Muscle of back (tissue), 13 donors: ENCODE measurements at places on chromosomes 12 and 14. TPM values are rescaled to one million over a fixed set of nuclear protein-coding genes. Genes with fewer than 3 reads are reported as not detected.

The SDR9C7 gene
- polyA plus RNA-seq, result 0.46 TPM

The RGS6 gene
- 5.5 TPM for polyA plus RNA-seq

The TGM1 gene
- polyA plus RNA-seq, result 0.82 TPM

The TAS2R43 gene
- polyA plus RNA-seq, result 0.30 TPM

The MYH6 gene
- polyA plus RNA-seq, result 4.3 TPM

The RNASE3 gene
- not detected for polyA plus RNA-seq

The MCRS1 gene
- 56.5 TPM for polyA plus RNA-seq

The GNPNAT1 gene
- polyA plus RNA-seq, result 18.3 TPM

DNA sequence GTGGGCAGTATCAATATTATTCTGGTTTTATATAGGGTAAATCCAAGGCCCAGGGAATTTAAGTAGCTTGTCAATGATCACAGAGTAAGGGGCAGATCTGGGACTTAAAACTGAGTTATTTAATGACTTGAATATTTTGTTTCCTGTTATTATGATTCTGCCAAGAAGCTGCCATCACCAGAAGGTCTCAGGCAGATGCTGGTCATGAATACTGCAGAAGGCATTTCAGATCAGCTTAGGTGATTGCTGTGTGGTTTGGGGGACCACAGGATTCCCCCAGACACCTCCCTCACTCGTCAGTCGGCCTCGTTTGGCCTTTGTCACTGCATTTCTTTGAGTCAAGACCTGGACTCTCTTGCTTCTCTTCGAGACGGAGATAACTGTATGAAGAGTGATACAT, 47.7 kb upstream of the EVL start:
- no peak for DNase-seq

- DNase-seq, result peak; percentile 59
Observed at GRCh38 chr12:98725476-98726247, 80.6 kb downstream of the APAF1 start.

GRCh38 chr14:75934998-75935628, 46.7 kb downstream of the TGFB3 start:
- no peak for DNase-seq

DNA sequence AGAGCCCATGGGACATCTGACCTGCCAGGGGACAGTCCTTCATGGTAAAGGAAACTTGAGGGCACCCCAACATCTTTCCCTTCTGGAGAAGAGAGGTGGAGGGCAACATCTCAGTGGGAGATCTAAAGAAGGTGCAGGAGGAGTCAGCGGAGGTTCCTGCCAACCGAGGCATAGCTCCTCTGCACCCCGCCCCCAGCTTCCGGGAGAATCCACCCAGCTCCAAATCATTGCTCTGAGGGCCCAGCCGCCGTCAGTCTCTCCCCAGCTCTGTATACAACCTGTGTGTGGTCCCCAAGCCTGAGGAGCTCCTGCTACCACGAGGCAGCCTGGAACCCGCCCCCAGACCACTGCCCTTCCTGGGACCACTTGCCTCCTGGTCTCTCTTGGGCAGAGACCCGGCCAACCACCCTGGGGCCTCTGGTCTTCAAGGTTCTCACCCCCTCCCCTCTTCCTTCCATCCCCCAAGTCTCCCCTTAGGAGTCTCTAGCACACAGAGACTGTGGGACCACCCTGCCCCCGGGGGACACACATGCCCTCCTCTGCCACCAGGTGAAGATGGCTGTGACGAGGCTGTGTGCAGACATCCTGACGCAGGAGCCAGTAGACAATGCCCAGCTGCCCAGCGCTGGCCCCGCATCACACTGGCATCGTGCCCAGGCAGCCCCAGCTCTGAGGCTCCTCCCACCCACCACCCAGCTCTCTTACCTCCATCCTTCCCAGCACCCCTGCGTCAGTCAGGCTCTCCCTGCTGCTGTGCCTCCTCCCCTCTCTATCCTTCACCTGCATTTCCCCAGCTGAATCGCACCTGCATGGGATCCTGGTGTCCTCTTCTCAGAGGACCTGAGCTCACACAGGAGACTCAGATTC, 13.0 kb upstream of the NUDT14 start:
- no peak for DNase-seq

- DNase-seq, result peak; percentile 87
Observed at GRCh38 chr12:81759190-81760051, at the start of gene PPFIA2. Gene PPFIA2 (minus strand): TSS chr12:81759350.

- peak; percentile 29 for DNase-seq
Observed at GRCh38 chr14:32513571-32514009, 184.5 kb downstream of the AKAP6 start.

DNA sequence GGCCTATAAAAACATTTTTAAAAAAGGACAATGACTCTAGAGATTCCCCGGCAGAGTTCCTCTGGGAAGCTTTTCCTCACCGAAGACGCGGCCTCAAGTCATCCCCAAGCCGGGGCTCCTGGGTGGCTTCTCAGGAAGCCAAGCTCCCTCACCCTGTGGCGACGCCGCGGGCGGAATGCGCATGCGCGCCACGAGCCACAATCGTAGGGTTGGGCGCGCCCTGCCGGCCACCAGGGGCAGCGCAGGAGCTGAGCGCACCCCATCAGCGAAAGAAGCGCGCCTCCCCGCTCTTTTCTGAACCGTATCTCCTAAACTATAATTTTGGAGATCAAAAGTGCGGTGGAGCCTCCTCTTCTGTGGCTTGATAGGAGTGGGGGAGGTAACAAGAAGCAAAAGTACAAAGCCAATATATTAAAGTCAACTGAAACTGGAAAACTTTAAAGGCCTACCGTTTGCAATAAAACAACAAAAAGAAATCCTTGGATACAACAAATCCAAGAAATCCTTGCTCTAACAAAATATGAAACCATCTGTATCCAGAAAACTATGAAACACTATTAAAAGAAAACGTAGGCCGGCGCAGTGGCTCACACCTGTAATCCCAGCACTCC, 17.4 kb upstream of the CHFR start:
- DNase-seq, result peak; percentile 82

- DNase-seq, result no peak
Observed at GRCh38 chr14:38127356-38127755, 80.3 kb upstream of the SSTR1 start.

GRCh38 chr12:20187456-20187855, 180.9 kb upstream of the PDE3A start:
- no peak for DNase-seq

DNA sequence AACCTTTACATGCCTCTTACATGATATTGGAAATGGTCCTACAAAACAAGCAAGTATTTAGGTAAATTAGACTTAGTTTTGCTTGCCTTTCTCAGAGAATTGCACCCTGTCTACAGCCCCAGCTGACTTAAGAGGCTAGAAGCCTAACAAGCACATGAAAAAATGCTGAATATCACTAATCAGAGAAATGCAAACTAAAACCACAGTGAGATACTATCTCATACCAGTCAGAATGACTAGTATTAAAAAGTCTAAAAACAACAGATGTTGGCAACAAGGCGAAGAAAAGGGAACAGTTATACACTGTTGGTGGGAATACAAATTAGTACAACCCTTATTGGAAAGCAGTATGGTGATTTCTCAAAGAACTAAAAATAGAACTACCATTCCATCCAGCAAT, 103.8 kb downstream of the EGLN3 start:
- DNase-seq, result no peak

GRCh38 chr14:56129092-56129491, 10.9 kb downstream of the PELI2 start:
- no peak for DNase-seq

GRCh38 chr12:88579601-88580050, 645 bp downstream of the KITLG start:
- DNase-seq, result peak; percentile 82

DNA sequence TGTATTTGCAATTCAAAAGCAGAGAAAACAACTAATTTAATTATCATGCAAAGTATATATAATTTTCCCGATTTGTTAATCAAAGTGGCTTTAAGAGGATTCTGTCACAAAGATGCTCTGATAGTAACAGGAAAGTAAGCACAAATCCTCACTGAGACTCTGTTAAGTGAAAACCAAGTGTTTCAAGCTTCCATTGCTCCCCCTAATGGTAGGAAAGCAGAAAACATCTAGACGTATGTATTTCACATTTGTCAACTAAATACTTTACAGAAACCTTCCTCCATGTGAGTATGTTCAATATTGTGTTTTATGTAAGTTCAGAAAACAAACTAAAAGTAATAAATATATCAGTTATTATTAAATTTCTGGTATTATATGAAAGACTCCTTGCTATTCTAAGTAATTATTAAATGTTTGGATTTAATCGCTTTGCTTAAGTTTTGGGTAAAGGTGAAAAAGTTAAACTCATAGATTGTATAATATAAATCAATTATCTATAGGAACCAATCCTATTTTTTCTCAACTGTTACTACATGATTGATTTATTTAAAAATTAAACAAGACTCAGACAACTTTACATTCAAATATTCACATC, 1.5 kb upstream of the NTS start:
- DNase-seq, result peak; percentile 46

GRCh38 chr12:40711121-40711520, 18.9 kb downstream of the CNTN1 start:
- no peak for DNase-seq

- DNase-seq, result no peak
Observed at GRCh38 chr14:75141967-75142366, 15.1 kb upstream of the NEK9 start.

- no peak for DNase-seq
Observed at GRCh38 chr14:20343862-20344220, 406 bp downstream of the PARP2 start.

DNA sequence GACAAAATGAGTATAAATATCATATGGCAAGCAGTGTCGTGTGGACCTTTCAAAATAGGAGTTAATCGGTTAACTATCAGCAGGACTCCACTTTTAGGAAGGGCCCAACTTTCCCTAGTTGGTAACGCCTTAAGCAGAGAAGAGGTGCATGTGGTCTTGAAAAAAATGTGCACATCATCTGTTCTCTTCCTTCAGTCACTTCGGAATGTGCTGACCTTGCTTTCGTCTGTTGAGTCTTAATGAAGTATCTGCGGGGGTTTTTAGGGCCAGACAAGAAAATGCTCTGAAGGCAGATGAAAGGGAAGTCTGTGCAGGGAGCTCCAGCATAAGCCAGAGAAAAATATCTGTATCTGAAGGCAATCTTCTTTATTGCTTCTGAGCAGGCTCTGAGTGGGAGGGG, 185.2 kb downstream of the AEBP2 start:
- DNase-seq, result peak; percentile 38

- peak; percentile 35 for DNase-seq
Observed at GRCh38 chr14:84029720-84030119, 1500.2 kb upstream of the FLRT2 start.

GRCh38 chr12:128745772-128746689, 77.7 kb downstream of the SLC15A4 start:
- DNase-seq, result no peak

DNA sequence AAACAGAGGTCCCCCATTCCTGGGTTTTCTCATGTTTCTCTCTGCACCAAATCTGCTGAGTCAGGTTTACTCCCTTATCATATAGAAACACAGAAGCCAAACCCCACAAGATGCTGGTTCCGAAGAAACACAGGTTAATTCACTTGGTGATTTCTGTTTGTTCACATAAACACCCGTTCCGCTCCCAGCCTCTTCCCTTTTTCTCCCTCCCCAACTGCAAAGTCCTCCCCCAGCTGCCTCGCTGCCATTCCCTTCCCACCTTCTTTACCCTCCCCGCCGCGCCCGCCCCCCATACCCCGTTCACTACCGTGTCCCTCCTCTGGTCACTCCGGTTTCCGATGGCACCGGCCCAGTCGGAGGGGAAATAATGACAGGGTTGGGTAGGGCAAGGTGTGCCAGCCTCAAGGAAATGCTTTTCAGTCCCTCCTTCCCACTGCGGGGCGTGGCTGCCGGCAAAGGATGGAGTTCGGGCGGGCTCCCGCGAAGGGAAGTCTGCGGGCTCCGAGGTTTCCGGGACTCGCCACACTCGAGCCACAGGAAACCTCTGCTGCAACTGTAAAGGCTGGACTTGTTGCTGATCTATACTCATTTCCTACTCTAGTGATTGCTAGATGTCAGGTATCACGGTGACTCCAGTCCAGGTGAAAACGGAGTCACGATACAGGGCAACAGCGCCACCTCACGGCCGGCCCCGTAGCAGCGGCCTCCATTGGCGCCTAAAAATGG, at the start of gene STYK1:
STYK1 (minus strand) TSS at position 394 of the 726 bp plus-strand sequence. CDS start 39,434 bp downstream, outside the sequence.
- DNase-seq, result no peak

GRCh38 chr14:24843494-24843893, 206.5 kb downstream of the STXBP6 start:
- no peak for DNase-seq

DNA sequence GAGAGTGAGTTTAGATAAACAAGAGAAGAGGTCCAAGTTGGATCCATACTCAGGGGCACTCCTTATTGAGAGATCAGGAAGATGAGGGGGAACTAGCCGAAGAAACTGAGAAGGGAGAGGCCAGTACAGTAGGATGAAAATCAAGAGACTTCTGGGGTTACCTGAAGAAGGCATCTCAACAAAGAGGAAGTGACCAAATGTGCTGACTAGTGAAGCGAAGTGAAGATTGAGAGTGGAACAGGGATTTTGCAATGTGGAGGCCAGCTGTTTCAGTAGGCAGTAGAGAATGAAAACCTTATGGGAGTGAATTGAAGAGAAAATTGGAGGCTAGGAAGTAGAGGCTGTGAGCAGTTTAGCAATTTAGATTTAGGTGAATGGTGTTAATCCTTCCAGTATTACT, 153.0 kb downstream of the SYNE2 start:
- DNase-seq, result no peak

DNA sequence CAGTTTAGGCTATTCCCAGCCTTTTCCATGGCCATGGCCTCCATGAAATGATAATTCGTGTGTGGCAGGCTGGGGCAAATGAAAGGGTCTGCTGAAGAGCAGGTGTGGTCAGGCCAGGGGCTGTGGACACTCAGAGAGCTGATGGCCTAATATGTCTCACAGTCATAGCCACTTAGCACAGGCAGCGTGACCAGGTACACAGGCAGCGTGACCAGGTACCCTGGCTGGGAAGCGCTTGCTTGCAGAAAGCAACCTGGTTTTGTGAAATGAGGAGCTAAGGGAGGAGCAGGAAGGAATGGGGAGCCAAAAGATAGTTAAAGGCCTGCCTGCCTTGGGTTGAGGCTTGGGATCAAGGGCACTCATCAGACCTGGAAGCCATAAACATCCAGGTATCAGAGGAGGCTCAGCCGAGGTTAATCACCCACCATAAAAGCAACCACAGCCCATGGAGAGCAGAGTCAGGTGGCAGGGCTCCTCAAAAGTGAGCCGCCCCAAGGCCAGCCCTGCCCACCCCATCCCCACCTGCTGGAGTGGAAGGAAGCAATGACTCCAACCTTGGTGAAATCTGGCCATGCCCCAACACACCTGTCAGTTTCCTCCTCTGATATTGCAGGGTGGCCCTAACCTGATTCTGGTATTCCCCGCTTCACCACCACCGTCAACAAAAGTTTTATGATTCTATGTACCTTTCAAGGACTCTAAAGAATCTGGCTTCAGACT, 8.0 kb upstream of the KRT8 start:
- DNase-seq, result no peak
